SJSA1 (cell line): ENCODE measurements at places on chromosomes 1 and 21. TPM values are rescaled to one million over a fixed set of nuclear protein-coding genes. Genes with fewer than 3 reads are reported as not detected.
A peak's percentile ranks its signal among the peaks of the same experiment; 100 is the strongest.

DNA sequence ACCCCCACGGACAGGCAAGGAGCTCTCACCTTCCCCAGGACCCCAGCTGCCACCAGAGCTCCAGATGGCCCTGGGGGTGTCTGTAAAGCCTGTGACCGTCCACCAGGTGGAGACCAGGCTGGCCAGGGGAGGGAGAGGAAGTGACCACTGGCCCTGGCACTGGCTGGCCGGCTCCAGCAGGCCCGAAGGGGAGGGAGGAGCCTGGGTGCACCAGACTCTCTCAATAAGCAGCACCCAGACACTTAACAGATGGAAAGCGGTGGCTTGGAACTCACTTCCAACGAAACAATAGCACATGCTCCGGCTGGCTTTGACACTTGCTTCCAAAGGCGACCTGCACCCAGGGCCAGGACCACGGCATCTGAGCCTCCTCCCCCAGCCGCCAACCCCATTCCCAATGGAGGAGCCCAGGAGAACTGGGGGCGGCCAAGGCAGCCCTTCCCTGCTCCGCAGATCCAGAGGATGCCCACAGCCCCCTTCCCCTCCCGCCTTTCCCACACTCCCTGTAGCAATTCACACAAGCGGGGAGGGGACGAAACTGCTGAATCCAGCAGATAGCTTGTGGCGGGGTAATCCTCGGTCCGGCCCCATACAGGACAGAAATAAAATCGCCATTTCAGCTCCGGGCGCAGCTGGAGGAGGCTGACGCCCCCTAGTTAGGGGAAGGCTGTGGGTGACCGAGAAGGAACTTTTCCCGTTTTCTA, 742 bp upstream of the PDE9A start:
- no peak overlapping the region for H3K27ac ChIP-seq
- peaks cover 43% of the 10 kb centered on the region for H3K4me1 ChIP-seq
- peak; percentile 77 for DNase-seq
- no peaks in the 10 kb centered on the region for H3K36me3 ChIP-seq
- peak overlapping the region; percentile 28 for H3K4me3 ChIP-seq
- H3K27me3 ChIP-seq = peaks cover 41% of the 10 kb centered on the region

GRCh38 chr1:204617256-204618147, 68.0 kb downstream of the LRRN2 start:
- H3K36me3 ChIP-seq = no peaks in the 10 kb centered on the region
- DNase-seq = no peak
- H3K27ac ChIP-seq = no peak overlapping the region
- H3K4me3 ChIP-seq = no peak overlapping the region
- peaks cover 27% of the 10 kb centered on the region for H3K27me3 ChIP-seq

- no peak for DNase-seq
- no peaks in the 10 kb centered on the region for H3K36me3 ChIP-seq
- no peak overlapping the region for H3K4me3 ChIP-seq
- no peaks in the 10 kb centered on the region for H3K27me3 ChIP-seq
- no peak overlapping the region for H3K27ac ChIP-seq
- H3K4me1 ChIP-seq = no peaks in the 10 kb centered on the region
Observed at GRCh38 chr1:210757677-210758076, 376.3 kb downstream of the KCNH1 start.

LHX8 gene
- total RNA-seq = 20.5 and 32.2 TPM in 2 replicates

DNA sequence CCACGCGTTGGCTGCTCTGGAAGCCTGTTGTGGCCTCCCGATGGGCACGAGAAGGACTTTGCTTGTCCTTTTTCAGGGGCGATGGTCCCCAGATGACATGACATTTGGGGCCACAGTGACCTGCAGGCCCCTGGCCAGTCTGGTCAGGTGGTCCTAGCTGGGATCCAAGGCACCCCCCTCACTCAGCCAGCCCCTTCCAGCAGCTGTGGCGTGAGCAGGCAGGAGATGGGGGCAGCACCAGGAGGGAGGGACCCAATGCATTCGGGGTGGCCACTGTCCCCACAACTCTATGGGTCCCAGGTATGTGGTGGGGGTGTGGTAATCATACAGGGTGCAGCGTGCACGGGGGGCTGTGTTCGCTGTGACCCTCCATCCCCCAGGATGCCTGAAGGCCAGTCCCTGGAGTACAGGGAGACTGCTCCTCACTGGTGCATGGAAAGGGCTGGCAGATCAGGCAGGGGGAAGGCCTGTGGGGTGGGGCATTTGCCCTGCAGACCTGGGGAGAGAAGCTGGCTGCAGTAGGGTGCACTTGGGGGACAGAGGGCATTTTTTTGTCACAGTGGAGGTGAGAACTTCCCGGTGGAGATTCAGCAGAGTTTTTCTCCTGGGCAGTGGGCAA, 31.7 kb downstream of the WNT3A start:
- no peak overlapping the region for H3K4me3 ChIP-seq
- H3K27me3 ChIP-seq = peaks cover 19% of the 10 kb centered on the region
- no peak for DNase-seq
- no peaks in the 10 kb centered on the region for H3K36me3 ChIP-seq

CYB561D1 gene
- total RNA-seq = 3.5 and 5.5 TPM in 2 replicates

- H3K27me3 ChIP-seq = no peaks in the 10 kb centered on the region
- H3K4me3 ChIP-seq = no peak overlapping the region
Observed at GRCh38 chr1:221487781-221488524, 253.9 kb downstream of the DUSP10 start.

PPP1R15B gene
- total RNA-seq = 20.9 and 25.5 TPM in 2 replicates

DNA sequence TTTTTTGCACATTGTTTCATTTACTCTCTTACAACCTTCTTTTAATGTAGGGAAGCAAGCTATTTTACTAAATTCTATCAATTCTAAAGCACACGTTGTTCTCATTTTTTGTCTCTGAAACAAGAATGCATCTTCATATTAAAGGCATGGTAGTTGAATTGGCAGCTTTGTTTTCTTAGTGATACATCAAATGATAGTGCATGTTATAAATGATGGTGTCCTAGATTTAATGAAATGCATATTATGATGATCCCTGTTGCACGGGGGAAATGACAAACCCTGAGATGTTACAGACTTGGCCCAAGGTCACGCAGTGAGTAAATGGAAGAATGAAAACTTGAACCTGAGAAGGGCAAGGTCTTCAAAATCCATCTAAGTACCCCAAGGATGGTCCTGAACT, 213.1 kb downstream of the KAZN start:
- no peak overlapping the region for H3K4me3 ChIP-seq
- H3K4me1 ChIP-seq = peaks cover 57% of the 10 kb centered on the region
- DNase-seq = no peak
- H3K36me3 ChIP-seq = no peaks in the 10 kb centered on the region
- no peaks in the 10 kb centered on the region for H3K27me3 ChIP-seq
- H3K27ac ChIP-seq = peak overlapping the region; percentile 30

- no peaks in the 10 kb centered on the region for H3K36me3 ChIP-seq
- H3K27ac ChIP-seq = no peak overlapping the region
- H3K4me3 ChIP-seq = no peak overlapping the region
Observed at GRCh38 chr1:176752505-176752904, 289.5 kb downstream of the PAPPA2 start.

GRCh38 chr21:45549626-45550463, 7.6 kb upstream of the SLC19A1 start:
- no peak overlapping the region for H3K4me3 ChIP-seq
- H3K27me3 ChIP-seq = no peaks in the 10 kb centered on the region
- no peak overlapping the region for H3K27ac ChIP-seq
- H3K4me1 ChIP-seq = peaks cover 27% of the 10 kb centered on the region
- DNase-seq = no peak

DNA sequence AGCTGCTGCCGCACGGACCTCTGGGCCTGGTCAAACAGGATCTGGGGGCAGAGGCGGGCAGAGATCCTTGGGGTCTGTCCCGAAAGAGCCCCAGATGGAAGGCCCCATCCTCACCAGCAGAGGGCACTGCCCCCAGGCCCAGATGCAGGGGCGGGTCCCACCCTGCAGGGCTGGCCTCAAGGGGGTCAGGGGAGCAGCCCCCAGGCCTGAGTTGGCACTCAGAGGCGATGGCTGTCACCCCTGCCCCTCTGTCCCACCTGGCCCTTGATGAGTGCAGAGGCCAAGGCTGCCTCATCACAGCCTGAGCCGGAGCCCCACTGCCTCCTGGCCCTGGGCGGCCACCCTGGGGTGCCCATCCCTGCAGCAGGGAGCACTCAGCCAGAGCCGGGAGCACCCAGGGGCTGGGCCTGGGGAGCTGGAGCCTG, 5.7 kb downstream of the ACAP3 start:
- no peaks in the 10 kb centered on the region for H3K27me3 ChIP-seq
- H3K36me3 ChIP-seq = peaks cover 40% of the 10 kb centered on the region
- H3K4me3 ChIP-seq = no peak overlapping the region
- no peak for DNase-seq
- H3K27ac ChIP-seq = no peak overlapping the region

DNA sequence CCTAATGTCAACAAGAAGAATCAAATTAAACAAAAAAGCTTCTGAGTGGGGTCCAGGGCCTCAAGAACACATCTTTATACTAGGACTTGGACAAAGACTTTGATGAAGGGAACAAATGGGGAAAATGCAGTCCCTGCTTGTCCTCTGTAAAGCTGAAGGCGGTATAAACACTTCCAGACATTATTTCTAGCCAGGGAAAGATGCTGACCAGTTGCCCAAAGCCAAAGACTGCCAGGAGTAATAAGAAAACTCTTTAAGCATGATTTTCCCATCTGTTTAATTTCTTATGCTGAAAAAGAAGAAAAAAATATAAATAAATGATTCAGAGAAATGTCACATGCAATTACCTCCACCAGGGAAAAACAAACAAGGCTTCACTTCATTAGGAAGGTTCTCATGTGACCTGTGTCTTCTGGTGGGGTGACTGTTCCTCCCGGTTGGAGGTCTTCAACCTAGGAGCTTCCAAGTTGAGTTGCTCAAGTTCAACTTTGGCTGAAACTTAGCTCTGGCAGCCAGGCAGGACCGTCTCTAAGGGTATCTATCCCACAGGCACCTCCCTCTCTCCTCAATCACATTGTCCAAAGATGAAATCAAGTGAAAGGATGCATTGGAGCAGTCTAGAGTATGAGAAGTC, 65.2 kb upstream of the KCNE2 start:
- no peak for DNase-seq
- H3K4me3 ChIP-seq = no peak overlapping the region
- H3K27me3 ChIP-seq = peaks cover 3% of the 10 kb centered on the region; the same call in 1 of the 2 replicates
- H3K27ac ChIP-seq = no peak overlapping the region

- H3K27me3 ChIP-seq = no peaks in the 10 kb centered on the region; the same call in 1 of the 2 replicates
- no peak for DNase-seq
- H3K27ac ChIP-seq = no peak overlapping the region
- peaks cover 15% of the 10 kb centered on the region for H3K4me1 ChIP-seq
Observed at GRCh38 chr1:229119876-229120275, 151.0 kb upstream of the RAB4A start.

DNA sequence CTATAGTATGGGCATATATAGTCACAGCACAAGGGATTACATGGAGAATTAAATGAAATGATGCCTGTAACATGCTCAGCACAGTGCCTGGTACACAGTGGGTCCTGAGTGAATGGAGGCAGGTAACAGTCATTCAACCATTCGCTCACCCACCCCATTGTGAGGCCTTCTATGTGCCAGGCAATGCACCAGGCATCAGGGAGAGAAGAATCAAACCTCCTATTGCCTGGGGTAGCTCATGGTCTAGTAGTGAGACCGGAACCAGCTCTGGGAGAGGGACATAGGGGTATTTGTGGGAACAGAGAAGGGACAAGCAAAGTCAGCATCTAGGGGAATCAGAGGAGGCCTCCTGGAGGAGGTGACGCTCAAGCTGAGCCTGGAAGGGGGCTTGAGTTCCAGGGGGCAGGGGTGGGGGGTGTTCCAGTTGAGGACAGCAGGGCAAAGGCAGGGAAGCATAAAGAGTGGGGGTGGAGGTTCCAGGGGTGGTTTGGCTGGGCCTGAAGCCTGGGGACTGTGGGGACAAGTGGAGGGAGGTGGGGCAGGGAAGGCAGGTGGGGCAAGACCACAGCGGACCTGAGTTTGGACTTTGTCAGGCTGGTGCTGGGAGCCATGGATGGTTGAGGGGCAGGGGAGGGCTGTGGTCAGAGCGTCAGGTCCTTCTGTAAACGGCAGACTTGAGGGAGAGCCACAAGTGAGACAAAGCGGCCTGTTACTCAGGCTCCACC, 591.6 kb downstream of the PTPRU start:
- no peak overlapping the region for H3K4me3 ChIP-seq
- H3K27ac ChIP-seq = no peak overlapping the region
- H3K4me1 ChIP-seq = no peaks in the 10 kb centered on the region; the same call in 1 of the 2 replicates
- H3K27me3 ChIP-seq = no peaks in the 10 kb centered on the region; the same call in 1 of the 2 replicates
- H3K36me3 ChIP-seq = no peaks in the 10 kb centered on the region

NR0B2 gene
- not detected in 2 replicates for total RNA-seq

CACHD1 gene
- 0.34 TPM in 2 replicates for total RNA-seq

DNA sequence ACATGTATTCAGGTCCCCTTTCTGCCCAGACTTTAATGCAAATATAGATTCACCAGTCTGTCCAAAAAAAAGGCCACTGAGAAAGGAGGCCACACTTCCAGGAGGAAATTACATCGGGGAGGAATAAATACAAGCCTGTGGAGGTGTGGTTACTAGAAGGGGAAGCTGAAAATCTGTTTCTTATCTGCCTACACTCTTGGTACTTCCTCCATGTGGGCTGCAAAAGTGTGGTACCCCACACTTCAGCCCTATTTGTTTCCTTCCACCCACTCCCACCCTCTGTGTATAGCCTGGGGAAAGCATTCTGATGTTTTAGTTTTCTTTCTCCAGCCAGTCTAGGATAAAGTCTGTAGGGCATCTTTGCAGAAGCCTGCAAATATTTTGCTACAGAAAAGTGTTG, 38.4 kb downstream of the UTP25 start:
- no peak overlapping the region for H3K27ac ChIP-seq
- no peaks in the 10 kb centered on the region for H3K4me1 ChIP-seq
- DNase-seq = no peak
- no peaks in the 10 kb centered on the region for H3K36me3 ChIP-seq

GRCh38 chr21:33080376-33080775, 10.4 kb downstream of the OLIG1 start:
- no peaks in the 10 kb centered on the region; the same call in 1 of the 2 replicates for H3K27me3 ChIP-seq
- no peak overlapping the region for H3K4me3 ChIP-seq
- no peaks in the 10 kb centered on the region for H3K36me3 ChIP-seq
- H3K27ac ChIP-seq = no peak overlapping the region

SERTAD4 gene
- total RNA-seq = 4.8 and 6.6 TPM in 2 replicates

DNA sequence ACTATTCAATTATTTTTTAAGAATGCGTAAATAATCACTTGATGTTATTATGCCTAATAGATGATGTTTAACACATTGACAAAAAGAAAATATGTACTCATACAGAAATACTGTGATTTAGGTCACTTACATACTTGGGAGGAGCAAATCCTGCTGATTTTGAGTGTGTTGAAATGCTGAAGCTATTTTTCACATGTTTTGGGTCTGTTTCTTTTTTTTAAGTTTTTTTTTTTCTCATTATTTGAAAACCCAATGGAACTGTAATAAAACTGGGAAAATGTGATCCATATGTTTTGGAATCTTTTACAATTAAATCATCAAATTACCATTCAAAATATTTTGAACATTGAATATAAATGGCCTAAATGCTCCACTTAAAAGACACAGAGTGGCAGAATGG, 366.2 kb upstream of the ADAMTS5 start:
- no peaks in the 10 kb centered on the region for H3K27me3 ChIP-seq
- no peak overlapping the region for H3K4me3 ChIP-seq
- H3K36me3 ChIP-seq = no peaks in the 10 kb centered on the region
- no peak overlapping the region for H3K27ac ChIP-seq
- DNase-seq = no peak

DNA sequence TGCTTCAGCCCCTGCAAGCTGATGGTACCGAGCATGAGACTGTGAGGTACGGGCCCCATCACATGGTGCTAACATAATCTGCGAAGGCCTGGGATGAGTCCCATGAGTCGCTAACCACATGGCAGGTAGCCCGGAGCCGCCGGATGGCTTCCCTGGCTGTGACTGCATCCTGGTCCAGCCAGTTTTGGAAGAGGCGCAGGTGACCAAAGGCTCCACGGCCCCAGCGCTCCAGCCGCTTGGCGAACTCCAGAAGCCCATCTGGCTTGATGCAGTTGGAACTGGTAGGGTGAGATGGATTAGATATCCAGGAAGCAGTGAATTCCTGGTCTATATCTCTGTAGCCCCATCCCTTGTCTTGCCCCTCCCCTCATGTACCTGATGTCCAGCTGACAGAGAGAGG, 24.6 kb downstream of the LRRC41 start:
- no peak overlapping the region for H3K4me3 ChIP-seq
- no peak overlapping the region for H3K27ac ChIP-seq
- no peaks in the 10 kb centered on the region for H3K27me3 ChIP-seq
- no peak for DNase-seq
